ENCODE measurements at places on chromosomes 5 and 9.

- DNase-seq: no peak
These were observed 24.6 kb downstream of the DENND4C start for GRCh38 chr9:19255112-19255511.

DNA sequence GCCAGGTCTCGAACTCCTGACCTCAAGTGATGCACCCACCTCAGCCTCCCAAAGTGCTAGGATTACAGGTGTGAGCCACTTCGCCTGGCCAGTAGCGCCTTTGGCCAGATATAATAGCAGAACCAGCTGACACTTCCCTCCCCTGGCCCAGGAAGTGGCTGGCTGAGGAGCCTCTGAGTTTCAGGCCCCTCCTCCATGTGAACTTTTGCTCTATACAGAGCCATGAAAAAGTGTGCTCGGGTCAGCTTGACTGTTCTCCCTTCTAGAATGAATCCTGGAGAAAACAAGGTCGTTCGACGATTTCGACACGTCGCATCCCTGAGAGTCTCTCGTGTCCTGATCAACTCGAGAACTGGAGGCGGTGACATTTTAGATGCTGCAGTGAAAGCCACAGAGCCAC is 8.6 kb upstream of the ZDHHC12 start:
- no peak for DNase-seq

DNA sequence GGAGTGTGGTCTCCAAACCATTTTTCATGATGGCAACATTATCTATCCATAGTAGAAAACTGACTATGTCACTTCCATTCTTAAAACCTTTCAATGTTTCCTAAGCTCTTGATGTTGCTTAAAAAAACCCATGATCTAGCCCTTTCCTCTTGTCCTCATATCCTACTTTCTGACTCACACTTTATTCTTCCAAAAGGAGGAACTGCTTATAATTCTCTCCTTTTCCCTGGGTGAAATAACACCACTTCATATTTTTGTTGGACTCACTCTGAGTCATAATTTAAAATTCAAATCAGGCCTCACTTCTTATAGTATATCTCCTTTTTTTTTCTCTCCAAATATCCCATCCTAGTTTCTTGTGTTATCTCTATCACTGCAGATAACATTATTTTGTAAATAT is 513.9 kb downstream of the MAN2A1 start:
- no peak for DNase-seq

- DNase-seq: no peak
These were observed at the start of gene CXCL14 for GRCh38 chr5:135578685-135579341. Gene CXCL14 (minus strand): TSS chr5:135578991. CDS start chr5:135578778, 213 bp downstream.

DNA sequence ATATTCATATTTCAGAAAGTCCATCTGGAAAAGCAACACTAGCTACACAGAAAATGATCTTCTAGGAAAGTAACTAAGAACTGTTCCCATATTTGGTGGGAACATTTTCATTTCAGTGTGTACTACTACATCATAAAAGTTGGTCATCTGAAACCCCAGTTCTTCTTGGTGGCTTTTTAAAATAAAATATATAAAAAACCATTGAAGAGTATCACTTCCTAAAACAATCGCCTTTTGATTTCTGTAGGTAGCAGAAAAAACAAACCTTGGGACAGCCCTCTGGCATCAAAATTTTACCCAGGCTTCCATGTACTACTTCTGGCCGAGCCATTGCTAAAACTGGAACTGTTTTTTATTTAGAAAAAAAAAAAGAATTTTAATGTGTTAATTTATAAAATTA is 158.5 kb downstream of the MLLT3 start:
- DNase-seq: no peak

DNA sequence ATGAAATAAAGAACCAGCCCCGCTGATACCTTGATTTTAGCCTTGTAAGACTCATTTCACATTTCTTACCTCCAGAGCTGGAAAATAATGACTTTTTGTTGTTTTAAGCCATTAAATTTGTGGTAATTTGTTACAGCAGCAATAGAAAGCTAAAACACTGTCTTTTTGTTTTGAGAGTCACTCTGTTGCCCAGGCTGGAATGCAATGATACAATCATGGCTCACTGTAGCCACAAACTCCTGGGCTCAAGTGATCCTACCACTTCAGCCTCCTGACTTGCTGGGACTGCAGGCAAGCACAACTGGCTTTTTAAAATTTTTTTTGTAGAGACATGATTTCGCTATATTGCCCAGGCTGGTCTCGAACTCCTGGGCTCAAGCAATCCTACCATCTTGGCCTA is 34.7 kb upstream of the MYO10 start:
- DNase-seq: no peak

- DNase-seq: no peak
These were observed 82.9 kb downstream of the ANGPTL2 start for GRCh38 chr9:127039492-127039891.

DNA sequence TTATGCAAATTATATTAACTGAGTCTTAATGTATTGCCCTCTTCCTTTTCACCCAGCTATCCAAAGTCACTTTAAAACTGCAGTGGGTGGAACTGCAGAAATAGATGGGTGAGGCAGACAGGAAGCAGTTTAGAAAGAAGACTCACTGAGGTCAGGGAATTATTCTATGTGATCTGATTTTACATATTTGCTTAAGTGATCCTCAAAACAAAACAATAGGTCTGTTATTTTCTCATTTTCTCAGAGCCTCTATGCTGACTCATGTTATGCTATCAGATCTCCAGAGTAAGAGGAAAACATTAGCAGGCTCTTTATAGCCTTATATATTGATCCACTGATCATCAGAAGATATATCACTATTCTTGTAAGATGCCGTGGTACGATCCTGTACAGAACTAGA is 63.5 kb downstream of the MRPS27 start:
- DNase-seq: no peak

DNA sequence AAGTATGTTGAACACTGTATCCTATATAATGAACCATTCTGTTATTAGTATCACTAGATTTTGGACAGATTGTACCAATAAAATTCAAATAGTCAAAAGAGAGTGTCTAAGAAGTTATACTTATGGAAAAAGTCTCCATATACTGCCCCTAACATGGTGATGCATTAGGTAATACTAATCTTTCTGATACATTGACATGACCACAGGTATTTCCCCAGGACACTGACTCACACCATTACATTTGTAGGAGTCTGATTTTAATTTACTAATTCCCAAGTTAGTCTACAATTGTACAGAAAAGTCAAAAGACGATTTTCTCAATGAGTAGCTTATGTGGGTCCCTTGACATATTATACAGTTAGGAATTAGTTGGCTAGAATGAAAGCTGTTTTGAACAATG is 593.8 kb downstream of the ISL1 start:
- no peak for DNase-seq

- DNase-seq: no peak
These were observed 60.9 kb downstream of the ICE1 start for GRCh38 chr5:5483350-5483749.

DNA sequence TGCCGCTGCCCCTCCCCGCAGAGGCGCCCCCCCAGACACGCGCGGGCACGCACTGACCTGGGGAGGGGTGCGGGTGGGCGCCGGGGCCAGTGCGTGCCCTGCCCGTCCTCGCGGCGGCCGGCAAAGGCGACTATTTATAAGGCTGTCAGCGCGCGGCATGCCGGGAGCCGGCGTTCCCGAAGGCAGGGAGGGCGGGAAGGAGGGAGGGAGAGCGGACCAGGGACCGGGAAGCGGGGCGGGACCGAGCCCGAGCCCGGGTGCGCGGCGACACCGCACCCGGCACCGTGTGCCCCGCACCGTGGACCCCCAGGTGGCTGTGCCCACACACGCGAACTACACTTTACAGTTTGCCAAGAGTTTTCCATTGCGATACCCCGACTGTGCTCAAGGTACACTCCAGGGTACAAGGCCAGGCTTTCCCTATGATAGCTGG is at the start of gene AK1:
TSS of gene AK1 (minus strand) at position 110 of the 433 bp plus-strand sequence. CDS start 3,058 bp downstream, outside the sequence.
- no peak for DNase-seq

GRCh38 chr5:128436749-128437188 is 101.3 kb downstream of the FBN2 start:
- no peak for DNase-seq

DNA sequence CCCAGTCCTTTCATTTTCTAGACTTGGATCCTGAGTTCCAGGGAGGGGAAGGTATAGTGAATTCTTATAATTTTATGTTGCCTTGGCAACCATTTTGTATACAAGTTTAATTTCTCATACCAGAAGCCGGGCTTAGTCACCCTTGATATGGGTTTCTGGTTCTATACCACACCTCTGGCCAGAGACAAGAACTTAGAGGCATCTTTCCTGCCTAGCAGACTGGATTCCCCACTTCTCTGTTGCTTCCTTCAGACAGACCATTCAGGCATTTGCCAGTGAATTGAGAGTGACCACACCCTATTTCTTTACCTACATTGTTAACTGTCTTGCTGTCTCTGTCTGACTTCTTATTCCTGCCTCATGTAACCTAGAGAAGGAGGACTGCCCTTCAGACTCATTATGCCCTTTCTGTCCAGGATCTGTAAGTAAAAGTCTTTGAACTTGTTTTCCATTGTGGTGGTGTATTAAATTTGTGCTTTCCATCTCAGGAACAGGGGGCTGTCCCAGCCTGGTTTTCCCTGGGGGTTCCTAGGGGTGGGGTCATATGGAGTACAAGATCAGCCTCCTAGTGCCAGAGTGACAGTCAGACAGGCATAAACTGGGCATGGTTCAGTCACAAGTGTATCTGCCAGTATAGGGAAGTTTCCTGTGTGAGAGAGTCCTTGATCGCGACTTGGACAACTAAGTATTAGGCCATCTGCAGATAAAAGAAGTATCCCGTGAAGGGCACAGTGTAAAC is 27.4 kb downstream of the TNFSF8 start:
- DNase-seq: no peak

GRCh38 chr9:131554843-131555351 is 9.6 kb downstream of the PRRT1B start:
- no peak for DNase-seq

DNA sequence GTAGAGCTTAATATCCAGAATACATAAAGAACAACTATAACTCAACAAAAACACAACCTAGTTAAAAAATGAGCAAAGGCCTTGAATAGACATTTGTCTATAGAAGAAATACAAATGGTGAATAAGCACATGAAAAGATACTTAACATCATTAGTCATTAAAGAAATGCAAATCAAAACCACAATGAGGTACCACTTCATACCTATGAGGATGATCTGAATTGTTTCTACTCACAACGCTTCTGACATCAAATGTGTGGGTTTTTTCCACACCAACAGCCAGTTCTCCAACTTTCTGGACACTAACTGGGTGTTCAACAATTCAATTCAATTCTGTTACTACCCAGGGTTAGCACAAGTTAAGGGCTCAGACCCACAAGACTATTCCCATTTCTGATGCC is 22.0 kb downstream of the SREK1IP1 start:
- no peak for DNase-seq

- no peak for DNase-seq
These were observed at the start of gene HSD17B3 for GRCh38 chr9:96302021-96302420. Gene HSD17B3 (minus strand): TSS chr9:96302176. CDS start chr9:96302104, 72 bp downstream.

- no peak for DNase-seq
These were observed 232.9 kb upstream of the NR4A3 start for GRCh38 chr9:99588747-99589146.

- DNase-seq: no peak
These were observed 17.2 kb downstream of the RAB14 start for GRCh38 chr9:121184463-121184862.
